GM23338 (cell line): ENCODE measurements at places on chromosomes 5 and 9. TPM values are rescaled to one million over a fixed set of nuclear protein-coding genes. Genes with fewer than 3 reads are reported as not detected.

DNA sequence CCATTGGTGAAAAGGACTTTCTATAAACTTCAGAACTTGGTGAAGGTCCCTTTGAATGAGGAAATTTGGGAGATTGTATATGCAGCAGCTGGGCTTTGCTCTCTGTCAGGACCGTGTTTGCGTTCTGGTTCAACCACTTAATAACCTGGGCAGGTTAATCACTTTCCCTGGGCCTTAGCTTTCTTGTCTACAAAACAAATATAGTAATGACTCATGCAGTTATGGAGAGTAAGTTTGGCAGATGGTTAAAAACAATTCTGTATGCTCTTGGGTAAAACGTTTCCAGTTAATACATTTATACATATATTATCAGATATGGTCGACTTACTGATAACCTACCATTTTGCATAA is 197.0 kb downstream of the ARHGEF28 start:
- DNase-seq = no peak

- no peak for DNase-seq
These were observed 20.5 kb upstream of the CDKN2AIPNL start for GRCh38 chr5:134432174-134432573.

DNA sequence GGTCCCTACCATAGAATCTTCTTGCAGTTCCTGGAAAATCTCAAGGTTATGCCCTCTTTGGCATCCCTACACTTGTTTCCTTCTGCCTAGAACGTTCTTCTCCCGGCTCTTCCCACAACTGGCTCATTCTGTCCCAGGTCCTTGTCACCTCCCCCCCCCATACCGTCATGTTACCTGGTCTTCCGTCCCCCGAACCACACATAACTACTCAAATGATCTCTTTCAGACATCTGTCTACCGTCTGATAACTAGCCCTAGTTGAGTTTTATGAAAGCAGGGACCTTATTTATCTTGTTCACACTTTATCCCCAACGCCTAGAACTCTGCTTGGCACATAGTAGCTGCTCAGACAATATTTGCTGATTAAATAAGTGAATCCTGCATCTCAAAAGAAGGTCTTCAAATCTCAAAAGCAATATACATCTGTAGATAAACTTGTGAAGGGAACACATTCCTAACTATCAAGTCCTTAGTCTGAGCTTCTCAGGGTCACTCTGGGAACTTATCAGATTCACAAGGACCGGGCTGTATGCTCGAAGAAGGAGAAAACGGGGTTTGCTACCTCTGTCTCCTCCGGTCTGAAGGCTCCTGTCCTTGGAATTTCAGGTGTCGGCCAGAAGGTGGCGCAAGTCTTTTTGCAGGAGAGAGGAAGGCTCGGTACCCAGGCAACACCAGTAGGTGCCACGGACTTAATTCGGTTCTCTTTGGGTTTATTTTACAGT is 30.0 kb downstream of the LCP2 start:
- peak; percentile 93 for DNase-seq

DNA sequence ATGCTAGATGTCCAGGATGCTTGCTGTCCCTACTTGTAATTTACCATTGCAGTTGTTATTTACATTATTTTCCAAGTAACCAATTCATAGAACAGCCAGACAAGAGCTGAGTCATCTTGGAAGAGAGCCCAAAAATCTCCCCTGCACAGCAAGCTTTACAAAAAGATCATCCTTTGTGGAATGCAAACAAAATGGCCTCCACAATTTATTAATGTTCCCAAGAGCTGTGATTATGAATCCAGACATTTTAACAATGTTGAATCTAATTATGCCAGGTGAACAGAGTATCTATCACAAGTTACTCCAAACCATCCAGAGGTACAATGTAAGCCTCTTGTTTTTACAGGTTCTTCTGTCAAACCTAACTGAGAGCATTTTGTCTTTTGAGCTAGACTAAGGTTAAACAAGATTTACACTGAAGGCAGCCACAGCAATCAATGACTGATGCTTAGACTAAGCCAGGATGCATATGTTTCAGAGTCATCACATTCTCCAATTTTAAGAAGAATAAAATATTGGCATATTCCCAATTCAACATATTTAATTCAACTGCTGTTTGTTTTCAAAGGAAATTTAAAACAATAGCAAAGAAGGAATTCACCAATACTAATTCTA is 95.3 kb upstream of the SLC12A2 start:
- no peak for DNase-seq

- no peak for DNase-seq
These were observed 14.9 kb upstream of the DELE1 start for GRCh38 chr5:141908796-141909195.

DNA sequence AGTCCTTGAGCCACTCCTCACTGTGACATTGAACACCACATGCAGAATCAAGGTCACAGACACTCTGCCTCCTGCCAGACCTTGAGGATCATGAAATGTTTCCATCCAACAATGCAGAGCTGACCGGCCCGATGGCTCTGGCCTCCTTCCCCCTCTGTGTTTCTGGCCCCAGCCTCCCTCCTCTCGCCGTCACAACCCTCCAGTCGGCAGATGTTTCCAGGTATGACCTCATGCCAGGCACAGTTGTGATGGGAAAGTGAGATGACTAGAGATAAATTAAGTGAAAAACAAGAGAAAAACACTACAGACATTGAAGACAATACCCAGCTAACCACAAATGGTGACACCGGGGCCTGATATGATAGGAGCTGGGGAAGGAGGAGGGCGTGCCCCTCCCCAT is 9.8 kb downstream of the NTNG2 start:
- DNase-seq = no peak

Gene ASS1
- total RNA-seq = 98.1 and 103 TPM in 2 replicates

Gene PCDHA5
- 1.4 and 3.1 TPM in 2 replicates for total RNA-seq

Gene TAF11L10
- total RNA-seq = not detected in 2 replicates

Gene IFNA13
- not detected in 2 replicates for total RNA-seq
